Stimulated activated CD8-positive, alpha-beta memory T cell treated with anti-CD3 and anti-CD28 coated beads, Interleukin-7, amount 100 ng/mL, for 48 hours (primary cell): ENCODE measurements at places on chromosomes 7 and 10.
A peak's percentile ranks its signal among the peaks of the same experiment; 100 is the strongest.

DNA sequence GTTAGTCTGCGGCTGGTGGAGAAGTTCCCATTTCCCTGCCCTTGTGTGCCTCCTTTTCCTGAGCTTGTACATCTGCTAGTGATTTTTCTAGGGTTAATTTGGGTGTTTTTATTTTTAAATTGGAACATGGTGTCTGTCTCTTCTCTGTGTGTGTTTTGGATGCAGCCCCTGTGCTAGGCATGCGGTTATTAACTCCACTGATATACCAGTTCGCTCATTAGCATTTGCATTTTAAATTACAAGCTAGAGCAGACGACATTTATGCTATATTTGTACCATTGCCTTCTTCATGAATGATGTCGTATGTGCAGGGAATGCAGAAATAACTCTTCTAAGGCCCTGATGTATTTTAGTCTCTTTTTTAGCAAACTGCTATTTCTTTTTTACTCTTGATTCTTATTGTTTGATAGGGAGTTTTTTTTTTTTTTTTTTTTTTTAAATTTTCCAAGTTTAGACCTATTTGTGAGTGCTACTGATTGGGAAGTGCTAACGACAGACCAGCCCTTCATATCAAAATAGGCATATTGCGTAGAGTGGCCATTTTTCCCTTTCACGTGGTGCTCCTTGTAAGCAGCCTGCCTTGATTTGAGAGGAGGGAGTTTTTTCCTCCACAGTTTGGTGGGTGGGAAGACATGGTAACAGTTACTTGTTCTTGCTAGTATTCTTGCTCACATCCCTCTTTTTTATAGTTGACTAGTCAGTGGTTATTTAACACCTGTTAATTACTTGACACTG, 89.6 kb downstream of the LRRC4 start:
- no peak for DNase-seq

DNA sequence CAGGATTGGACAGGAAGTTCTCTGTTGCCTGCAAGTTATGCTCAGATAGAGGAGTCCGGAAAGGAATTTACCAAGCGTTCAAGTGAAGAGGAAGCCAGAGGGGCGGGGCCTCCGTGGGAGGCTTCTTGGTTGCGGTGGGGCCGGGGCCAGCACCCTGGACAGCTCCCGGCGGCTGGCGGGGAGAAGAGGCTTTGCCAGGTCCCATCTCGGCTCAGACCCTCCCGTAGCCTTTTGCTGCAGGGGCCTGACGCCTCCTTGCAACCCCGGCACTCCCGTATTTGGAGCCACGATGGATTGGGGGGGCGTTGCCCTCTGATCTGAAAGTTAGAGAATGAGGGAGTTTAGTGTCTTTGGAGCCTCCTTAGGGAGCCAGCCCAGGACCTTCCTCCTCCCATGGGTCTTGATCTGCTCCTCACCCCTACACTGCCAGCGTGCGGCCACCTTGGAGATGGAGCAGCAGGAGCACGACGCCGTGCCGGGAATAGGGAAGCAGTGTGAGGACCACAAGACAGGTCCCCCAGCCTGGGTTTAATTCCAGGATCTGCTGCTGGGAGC, 3.1 kb upstream of the SLC18A3 start:
- DNase-seq = peak; percentile 13

DNA sequence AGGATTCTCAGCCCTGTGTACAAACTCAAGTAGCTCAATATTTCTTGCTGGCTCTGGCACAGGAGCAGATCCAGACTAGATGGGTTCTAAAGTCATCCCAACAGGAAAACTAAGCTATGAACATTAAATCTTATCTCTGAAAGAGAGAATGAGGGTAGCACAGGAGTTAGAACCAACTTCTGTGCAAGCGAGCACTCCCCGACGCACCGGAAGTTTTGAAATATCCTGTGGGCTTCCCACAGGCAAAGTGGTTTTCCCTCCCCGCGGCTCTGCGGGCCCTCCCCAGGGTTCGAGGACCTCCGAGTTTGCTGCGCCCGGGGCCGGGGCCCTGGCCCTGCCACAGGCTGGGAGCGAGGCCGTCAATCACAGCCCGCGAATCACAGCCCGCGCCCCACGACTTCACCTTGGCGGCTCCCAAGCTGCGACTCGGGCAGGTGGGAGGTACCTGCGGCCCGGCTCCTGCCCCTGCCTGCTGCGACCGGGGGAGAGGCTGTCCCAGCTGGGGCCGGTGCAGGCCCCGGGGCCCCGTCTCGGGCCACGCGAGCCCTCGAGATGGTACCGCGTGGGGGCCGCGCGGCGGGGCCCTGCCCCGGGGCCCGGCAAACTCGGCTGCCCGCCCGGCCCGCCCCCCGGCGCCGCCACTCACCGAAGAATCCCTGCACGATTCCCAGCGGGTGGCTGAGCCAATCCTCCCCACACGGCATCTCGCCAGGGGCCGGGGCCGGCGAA, 598 bp downstream of the MCMBP start:
- peak; percentile 45 for DNase-seq

- no peak for DNase-seq
Observed at GRCh38 chr10:22573820-22574569, 140.4 kb downstream of the PIP4K2A start.

DNA sequence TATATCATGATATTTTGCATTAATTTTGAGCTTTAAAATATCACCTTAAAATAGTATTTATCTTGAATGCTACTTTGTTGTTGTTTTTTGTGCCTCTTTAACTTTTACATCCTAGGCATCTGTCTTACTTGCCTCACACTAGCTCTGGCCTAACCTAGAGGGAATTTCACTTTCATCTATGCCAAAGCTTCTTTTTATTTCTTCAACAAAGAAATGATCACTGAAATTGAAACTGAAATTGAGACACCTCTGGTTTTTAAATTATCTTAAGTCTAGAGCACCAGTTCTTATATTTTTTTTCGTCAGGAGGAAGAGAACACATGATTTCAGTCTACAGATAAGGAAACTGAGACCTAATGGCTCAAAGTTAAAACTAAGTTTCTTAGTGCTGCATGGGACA, 3.5 kb upstream of the SCIN start:
- no peak for DNase-seq

- DNase-seq = no peak
Observed at GRCh38 chr7:80444811-80445210, 67.1 kb downstream of the GNAT3 start.

DNA sequence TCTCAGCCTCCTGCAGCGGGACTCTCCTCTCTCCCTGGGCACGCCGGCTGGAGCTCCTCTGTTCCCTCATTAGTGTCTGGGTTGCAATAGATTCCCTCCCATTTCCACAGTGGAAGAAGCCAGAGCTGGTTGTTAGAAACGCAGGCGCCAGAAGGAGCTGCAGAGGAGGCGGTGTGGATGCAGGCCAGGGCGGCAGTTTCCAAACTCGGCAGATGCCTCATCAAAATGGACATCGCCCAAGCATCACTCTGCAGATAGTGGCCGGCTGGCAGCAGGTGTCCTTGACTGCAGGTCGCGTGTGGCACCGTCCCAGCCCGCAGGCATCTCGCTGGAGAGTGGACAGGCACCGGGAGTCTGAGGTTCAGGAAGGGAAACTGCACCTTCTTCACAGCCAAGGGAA, 201.8 kb downstream of the TCERG1L start:
- DNase-seq = no peak

GRCh38 chr7:116697761-116698160, 25.8 kb downstream of the MET start:
- DNase-seq = no peak

- peak; percentile 93 for DNase-seq
Observed at GRCh38 chr7:138459413-138460175, 465 bp upstream of the TRIM24 start.

DNA sequence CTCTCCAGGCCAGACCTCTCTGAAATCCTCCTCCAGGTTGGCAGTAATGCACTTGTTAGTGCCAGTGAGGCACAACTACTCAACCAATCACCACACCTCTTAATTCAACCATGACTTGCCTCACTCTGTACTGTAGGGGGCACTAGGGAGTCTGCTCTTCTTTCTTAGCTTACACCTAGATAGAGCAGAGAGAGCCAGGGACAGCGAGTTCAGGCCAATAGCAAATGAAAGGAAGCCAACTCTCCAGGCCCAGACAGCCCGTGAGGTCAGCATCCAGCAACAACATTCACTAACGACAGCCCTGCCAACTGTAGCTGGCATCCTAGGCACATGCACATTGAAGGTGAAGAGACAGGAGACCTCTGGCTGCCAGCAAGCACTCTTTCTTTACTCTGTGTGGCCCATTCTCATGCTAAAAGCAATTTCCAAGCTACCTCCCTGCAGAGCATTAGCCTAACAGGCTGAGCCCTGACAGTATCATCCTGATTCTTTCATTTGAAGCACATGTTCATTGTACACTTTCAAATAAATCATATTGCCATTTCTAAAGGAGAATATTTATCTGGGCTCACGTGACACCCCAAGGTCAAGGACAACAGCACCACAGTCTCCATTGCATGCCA, 136.3 kb downstream of the DPY19L1 start:
- DNase-seq = no peak

- DNase-seq = no peak
Observed at GRCh38 chr7:32042900-32043299, 27.3 kb downstream of the PDE1C start.

GRCh38 chr10:132829403-132829802, 43.5 kb upstream of the NKX6-2 start:
- no peak for DNase-seq

- DNase-seq = no peak
Observed at GRCh38 chr7:25572423-25572822, 344.1 kb upstream of the NPVF start.

- DNase-seq = no peak
Observed at GRCh38 chr7:37729181-37729580, 45.6 kb downstream of the GPR141 start.

GRCh38 chr7:67341153-67341768, 344.6 kb downstream of the TYW1 start:
- no peak for DNase-seq

- no peak for DNase-seq
Observed at GRCh38 chr7:4068286-4068685, 613.8 kb upstream of the FOXK1 start.

GRCh38 chr10:47165711-47166404, 134.1 kb upstream of the GDF10 start:
- DNase-seq = no peak

DNA sequence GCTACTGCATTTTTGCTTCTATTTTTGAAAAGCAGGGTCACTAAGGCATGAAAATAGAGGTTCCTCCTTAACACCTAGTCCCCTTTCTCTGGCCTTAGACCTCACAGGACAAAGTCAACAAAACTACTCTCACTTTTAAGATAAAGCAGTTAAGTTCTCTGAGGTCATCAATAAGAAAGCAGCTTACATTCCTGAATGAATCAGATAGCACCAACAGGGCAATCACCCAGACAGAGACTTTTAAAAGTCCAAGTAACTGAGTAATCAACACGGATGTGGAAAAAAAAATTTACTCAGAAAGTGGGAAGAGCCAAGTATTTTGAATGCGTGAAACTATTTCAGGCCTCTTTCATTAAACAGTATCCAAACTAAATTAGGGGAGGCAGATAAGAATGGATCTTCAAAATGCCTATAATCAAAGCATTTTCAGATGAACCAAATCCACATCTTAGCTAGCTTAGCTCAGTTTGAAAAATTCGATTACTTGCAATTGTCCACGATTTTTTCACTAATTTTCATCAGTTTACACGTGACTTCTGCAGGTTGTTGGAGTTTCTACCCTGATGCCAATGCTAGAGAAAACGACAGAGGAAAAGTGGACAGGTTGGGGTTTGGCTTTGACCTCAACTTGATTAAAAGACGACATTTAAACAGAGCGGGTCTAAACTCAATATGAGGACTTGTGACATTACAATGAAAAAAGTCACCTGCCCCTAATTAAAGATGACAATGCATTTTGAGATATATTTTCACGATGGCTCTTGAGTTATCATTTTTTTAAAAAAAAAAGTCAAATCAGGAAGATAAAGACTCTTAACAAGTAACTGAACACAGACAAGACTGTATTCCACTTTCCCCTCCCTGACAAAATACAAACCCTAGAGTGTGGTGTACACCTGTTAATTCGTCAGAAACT, 1.6 kb downstream of the BEND7 start:
- DNase-seq = no peak
